Fibroblast of mammary gland (primary cell): ENCODE measurements at places on chromosomes 5 and 9.
A peak's percentile ranks its signal among the peaks of the same experiment; 100 is the strongest.

- peak; percentile 62 for DNase-seq
Observed at GRCh38 chr9:73753171-73753570, 601.5 kb downstream of the ANXA1 start.

- DNase-seq = no peak
Observed at GRCh38 chr9:129619787-129620668, 873 bp downstream of the C9orf50 start.

DNA sequence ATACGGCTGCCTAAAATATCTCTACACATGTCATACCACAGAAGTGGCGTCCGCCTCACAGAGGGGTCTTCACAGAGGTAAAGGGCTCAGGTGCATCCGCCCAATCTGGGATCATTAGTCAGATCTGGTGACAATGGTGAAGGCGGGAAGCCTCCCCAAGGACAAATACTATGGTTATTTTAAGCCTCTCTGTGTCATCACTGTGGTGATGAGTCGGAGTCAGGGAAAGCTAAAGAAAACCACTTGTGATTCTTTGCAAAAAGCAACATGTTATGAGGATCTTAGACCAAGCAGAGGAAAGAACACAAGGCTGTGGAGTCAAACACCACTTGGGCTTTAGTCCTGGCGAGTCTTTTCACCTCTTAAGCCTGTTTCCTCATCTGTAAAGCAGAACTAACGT lies 190.4 kb downstream of the DRD1 start:
- peak; percentile 17 for DNase-seq

DNA sequence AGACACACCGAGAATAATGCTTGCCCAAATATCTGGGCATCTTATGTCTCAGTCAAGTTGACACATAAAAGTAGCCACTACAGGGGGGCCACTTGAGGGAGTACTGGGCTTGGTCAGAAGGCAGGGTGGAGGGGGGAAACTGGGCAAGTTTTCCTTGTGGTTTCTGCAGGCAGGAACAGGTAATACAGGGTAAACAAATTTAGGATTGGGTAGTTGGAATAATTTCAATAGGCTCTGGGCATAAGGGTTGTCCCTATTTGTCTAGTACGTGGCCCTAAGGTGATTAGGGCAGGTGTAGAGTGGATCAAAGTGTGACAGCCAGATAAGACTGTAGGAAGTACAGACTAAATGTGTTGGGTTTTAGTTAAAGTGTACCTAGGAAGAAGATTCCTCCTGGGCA lies 353.1 kb downstream of the TLE4 start:
- no peak for DNase-seq

DNA sequence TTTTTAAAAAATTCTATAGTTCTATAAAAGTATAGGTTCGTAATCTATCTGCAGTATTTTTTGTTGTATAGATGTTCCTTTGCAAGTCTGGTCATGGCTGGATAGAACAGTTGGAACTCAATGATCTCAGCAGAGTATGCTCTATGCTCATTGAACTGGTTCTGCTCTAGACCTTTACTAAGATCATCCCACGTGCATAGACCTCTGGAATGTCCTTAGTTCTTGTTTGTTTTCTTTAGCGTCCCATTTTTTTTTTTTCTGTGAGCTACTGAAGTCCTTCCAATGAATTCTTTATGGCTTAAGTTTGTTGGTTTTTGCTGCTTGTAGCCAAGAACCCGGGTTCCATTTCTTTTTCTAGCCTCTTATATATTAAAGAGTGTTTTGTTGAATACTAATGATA lies 3.5 kb downstream of the TMEM38B start:
- DNase-seq = no peak

DNA sequence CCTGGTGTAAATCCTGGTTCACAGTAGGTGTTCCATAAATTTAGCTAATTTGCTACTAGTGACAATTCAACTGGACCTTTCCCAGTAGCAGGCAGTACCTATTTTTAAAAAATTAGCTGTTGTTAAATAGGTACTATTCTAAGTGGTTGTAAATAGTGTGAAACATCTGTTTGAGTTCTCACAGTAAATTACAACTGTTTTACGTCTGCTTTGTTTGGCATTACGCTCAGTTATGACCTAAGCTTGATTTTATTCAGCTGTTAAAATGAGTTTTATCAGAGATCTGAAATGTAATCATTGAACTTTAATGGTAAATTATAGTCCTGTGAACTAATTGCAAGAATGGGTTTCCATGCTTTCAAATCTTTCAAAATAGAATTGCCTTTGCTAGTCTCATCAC lies 93.9 kb downstream of the GPBP1 start:
- peak; percentile 25 for DNase-seq

DNA sequence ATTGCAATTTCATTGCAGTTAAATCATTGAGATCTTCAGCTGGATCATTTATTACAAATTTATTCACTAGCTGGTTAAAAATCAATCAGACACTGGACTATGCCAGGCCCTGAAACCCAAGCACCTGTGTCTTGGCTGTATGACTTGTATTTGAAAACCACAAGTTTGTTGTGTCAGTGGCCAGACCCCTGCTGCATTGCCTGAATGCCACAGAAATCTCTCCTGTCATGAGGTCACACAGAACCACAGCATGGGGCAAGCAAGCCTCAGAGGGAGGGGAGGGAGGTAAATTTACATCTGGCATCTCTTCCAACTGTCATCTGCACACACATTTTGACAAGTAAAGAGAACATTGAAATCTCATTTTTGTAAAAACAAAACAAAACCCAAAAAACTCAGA lies 90.0 kb downstream of the ARRDC3 start:
- DNase-seq = no peak

DNA sequence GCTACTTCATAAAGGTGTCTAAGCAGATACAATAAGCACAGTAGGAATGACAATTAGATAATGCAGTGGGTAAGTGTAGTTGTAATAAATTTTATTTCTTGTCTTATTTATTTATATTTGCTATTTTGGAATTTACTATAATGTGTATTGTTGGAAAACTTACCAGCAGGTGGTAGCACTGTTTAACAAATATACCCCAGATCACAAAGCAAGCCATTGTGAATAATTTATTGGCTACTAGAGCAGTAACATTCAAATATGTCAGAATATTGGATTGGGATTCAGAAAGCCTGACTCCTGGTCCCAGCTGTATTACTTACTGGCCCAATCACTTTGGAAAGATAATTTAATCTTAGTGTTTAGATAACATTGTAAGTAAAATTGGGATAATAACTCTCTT lies 78.0 kb downstream of the ISOC1 start:
- DNase-seq = peak; percentile 36
